EH (cell line): ENCODE measurements at places on chromosomes 2 and 18.

- peak; percentile 51 for DNase-seq
These were observed 87.2 kb upstream of the FSHR start for GRCh38 chr2:49241501-49241900.

- DNase-seq = no peak
These were observed 135.9 kb downstream of the RHBDD1 start for GRCh38 chr2:226971770-226972169.

DNA sequence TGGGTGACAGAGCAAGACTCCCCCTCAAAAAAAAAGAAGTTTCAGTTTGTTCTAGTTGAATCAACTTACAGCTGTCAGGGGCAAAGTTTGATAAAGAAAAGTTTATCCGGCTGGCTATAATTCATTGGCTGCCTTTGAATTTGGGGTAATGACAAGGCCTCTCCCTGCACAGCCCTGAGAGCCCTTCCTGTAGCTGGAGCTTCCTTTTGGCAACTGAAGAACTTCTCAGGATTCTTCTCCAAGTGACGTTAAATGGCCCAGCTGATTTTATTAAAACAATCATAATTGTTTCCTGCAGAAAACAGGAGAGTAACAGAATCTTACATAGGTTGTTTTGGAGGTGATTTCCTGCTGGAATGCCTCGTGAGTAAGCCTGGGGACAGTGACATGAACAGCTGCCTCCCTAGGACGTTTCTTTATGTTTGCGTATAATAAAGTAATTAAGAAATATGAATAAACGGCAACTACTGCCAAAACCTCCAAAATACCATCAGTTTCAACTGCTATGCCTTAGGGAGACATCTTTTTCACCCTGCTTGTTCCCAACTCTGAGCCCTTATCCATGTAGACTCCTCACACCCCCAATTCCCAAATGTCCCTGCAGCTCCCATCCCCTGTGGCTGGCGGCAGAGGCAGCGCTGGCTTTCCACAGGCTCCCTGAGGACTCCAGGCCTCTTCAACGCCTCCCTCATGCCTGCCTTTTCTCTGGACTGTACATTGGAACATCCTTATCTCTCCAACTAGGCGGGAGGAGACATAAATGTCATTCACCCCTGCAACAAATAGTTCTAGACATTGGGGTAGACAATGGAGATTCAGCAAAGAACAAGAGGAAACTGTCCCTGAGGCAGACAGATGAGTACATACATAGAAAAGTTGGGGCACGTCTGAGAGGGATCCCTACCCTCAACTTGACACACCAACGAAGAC lies 59.2 kb upstream of the FZD7 start:
- DNase-seq = no peak

DNA sequence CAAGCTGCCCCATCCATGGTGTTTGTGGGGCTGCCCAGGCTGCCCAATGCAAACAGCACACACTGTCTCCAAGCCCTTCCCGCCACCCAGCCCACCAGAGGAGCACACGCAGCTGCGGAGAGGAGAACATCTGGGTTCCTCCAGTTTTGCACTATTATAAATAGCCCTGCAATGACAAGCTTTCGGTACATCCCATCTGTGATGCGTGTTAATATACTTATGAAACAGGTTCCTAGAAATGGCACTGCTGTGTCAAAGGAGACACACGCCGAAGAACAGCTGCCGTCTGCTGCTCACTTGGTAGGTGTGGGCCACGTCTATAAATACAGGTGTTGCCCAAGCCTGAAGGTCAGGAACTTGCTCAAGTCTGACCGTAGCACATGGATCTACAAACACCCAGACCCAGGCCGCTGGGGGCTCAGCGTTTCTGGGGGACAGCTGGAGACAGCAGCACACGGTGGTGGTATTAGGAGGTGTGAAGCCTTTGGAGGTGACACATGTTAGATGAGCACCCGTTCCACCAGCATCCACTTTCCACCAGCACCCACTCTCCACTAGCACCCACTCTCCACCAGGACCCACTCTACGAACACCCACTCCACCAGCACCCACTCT lies 34.3 kb downstream of the PXDN start:
- no peak for DNase-seq

GRCh38 chr18:44098551-44099098 lies 582.1 kb upstream of the SETBP1 start:
- DNase-seq = peak; percentile 54

GRCh38 chr2:219453671-219454590 lies 19.3 kb downstream of the SPEG start:
- peak; percentile 98 for DNase-seq

GRCh38 chr2:20509301-20509769 lies 62.5 kb downstream of the RHOB start:
- DNase-seq = no peak

GRCh38 chr2:186972281-186972970 lies 123.5 kb upstream of the ZSWIM2 start:
- DNase-seq = no peak

DNA sequence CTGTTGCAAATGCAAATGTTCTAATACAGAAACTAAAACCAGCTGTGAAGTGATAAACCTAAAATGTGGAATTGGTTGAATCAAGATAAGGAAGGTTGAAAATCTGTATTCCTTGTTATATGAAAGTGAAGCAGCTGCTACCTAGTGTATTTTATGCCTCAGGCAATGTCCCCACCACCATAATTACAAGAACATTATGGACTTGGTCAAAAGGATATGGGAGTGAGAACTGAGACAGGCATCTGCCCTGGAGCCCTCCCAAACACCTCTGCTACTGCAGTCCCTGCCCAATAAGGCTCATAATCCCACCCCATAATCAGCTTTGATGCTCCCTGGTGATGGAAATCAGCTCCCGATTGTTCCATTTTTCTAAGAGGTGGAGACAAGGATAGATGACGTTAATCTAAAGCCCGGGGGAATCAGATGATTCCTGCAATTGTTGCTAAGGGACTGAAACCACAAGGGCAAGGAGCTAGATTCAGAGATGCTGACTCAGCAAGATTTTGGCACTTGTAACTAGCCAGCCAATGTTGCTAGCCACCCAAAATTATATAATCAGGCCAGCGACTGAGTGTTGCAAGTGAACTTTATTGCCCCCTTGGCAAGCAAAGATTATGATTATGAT lies 69.5 kb downstream of the EVA1A start:
- DNase-seq = no peak

DNA sequence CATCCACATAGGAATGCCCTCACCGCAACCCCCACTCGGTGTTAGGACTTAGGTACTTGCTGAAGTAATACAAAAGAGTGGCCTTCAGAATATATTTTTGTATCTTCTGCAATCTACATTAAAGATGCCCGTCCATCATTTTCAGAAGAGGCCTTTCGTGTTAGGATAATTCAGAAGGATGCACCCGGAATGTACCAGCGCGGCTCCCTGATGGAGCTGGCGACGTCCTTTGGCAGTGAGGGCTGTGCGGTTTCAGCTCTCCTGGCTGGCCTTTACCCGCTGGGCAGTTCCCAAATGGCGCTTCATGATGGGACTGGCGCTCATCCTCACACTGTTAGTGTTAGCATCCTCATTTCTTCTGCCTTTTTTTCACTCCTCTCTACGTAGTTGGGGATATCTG lies 15.3 kb downstream of the TWIST2 start:
- DNase-seq = peak; percentile 73

GRCh38 chr18:58038063-58038462 lies 6.0 kb upstream of the NEDD4L start:
- no peak for DNase-seq

- DNase-seq = no peak
These were observed 3.8 kb downstream of the VSNL1 start for GRCh38 chr2:17544256-17544655.

DNA sequence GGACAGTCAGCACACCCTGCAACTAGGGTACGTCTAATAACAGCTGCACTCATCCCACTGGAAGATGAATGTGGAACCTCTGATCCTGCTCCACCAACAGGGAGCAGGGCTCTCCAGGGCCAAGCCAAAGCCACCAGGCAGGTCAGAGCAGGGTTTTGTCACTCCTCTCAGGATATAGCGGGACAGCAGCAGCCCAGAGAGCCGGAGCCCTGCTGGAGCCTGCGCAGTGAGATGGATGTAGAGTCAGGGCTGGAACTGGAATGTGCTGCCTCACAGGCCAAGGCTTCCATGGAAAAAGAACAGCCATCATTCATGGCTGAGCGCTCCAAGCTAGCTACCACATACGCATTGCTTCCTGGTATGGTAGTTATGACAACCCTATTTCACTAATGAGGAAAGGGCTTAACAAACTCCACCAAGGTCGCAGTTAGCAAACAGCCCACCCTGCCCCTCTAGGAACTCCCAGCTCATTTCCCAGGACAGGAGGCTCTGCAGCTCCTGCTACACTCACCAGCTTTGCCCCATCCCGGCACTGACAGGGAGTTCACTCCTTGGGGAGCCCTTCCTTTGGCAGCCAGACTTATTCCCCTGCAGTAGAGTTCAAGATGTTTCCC lies 85.2 kb downstream of the HS1BP3 start:
- DNase-seq = no peak

GRCh38 chr2:29228947-29229346 lies 113.7 kb downstream of the CLIP4 start:
- DNase-seq = no peak

GRCh38 chr18:30970196-30970816 lies 72.2 kb downstream of the DSC3 start:
- peak; percentile 0 for DNase-seq

DNA sequence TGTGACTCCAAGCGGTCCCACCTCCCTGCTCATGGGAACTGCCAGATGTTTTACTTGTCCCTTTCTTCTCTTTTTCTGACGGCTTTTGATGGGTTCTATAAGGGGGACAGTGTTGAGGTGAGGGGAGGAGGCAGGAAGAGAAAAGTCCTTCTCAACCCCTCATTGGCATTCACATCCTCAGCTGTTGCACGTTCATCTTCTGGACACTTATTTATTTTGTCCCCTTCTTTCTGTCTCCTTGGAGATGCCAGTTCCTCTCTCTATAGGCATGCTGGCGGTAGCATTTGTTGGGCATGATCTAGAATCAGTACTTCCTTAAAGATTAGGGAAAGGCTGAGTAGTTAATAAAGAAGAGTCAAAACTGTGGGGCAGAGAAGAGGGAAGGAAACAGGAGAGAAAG lies 99.0 kb upstream of the KLHL14 start:
- no peak for DNase-seq

DNA sequence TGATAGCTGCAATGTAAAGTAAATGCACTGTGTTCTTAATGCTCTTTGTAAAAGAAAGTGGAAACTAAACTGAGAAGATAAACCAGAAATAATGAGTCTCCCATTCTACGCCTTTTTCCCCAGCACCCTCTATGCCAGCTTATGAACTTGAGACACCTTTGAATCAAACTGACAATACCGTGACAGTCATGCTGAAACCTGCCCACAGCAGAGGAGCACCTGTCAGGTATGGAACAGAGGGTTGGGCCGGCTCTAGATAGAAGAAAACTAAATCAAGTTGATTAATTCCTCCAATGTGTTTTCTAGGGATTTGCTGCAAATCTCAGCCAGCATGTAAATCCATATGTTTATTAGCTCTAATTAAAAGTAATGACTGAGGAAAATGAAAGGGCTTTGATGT lies 520.6 kb upstream of the RAB12 start:
- DNase-seq = no peak

DNA sequence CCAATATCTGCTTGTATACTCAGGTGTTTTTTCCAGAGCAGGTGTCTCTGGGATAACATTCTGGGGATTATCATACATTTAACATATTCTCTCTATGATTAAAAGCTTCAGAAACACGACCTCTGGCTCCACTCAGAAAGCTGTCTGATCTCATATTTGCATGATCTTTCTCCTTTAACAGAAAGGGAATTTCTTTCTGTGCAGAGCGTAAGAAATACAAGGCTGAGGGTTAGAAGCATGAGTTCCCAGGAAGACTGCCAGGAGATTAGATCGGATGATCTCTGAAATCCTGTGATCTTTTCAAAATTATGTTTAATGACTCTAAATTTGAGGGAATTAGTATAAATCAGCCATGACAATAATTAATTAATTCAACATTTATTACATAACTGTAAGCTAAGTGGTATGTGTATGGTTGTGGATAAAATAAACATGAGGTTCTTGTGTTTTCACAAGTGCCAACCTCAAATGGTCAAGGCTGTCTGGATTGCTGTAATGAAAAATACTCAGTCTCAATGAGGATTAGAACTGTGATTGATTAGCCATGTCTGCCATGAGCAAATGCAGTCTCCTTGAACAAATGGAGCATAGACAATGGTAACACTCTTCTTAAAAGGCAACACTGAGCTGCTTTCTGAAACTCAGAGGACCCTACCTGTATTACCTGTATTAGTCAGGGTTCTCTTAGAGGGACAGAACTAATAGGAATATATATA lies 304.9 kb downstream of the STK39 start:
- DNase-seq = no peak
